Naive B cell (primary cell): ENCODE measurements at places on chromosomes 5 and 9. TPM values are rescaled to one million over a fixed set of nuclear protein-coding genes. Genes with fewer than 3 reads are reported as not detected.

- peaks cover 15% of the 10 kb centered on the region for H3K4me1 ChIP-seq
- peaks cover 21% of the 10 kb centered on the region for H3K27me3 ChIP-seq
- H3K27ac ChIP-seq, result no peak overlapping the region
These were observed 10.2 kb upstream of the NFIB start for GRCh38 chr9:14323985-14324650.

DNA sequence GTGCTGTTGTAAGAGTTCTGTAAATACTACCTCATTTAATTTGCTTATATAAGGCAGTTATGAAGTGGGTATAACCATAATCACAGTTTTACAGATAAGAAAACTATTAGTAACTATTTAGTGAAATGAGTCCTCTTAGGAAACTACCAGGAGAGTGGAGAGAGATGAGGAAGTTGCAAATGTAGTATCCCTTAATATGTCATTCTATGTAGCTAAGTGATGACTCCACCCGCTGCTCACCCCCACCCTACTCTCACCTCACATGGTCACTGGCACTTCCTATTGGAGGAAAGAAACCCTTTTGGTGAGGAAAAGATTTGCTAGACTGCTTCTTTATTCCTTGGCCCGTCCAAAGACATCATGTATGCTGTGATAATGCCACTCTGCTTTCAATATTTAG, 241.8 kb upstream of the SLC24A2 start:
- peaks cover 14% of the 10 kb centered on the region for H3K4me1 ChIP-seq
- H3K4me3 ChIP-seq, result no peak overlapping the region
- H3K27me3 ChIP-seq, result no peaks in the 10 kb centered on the region
- no peak for DNase-seq
- no peak overlapping the region for H3K27ac ChIP-seq
- no peaks in the 10 kb centered on the region for H3K36me3 ChIP-seq

DNA sequence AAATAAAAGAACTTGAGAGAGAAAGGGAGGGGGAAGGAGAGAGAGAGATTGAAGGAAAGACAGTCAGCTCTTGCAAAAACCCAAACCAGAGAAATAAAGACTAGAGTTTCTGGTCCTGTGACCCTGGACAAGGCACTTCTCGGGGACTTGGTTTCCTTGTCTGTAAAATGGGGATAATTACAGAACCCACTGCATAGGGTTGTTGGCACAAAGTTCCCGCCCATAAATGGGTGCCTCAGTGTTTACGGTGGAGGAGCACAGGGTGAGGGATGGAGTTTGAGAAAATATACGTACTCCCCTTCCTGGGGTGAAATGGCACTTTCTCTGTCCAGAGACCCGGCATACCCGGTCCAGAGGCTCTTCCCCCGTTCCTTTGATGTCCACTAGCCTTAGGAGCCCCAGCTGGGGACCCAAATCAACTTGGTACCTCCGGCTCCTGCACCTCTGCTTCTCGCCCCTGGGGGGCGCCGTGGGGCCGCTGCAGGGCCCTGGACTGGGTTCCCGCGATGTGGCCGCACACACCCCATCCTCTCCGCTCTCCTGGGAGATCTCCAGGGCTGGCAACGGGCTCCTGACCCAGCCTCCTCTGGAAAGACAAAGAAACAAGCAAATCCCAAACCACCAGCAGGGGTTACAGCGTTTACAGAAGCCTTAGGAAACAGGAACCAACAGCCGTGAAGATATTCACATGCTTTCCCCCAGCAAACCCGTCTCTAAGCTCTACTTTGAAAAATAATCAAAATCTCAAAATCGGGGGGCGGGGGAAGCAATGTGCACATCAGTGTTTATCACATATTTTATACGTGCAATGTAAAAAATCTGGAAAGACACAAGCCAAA, 26.3 kb downstream of the PTGES start:
- H3K4me3 ChIP-seq, result no peak overlapping the region
- H3K27ac ChIP-seq, result no peak overlapping the region
- peaks cover 33% of the 10 kb centered on the region for H3K27me3 ChIP-seq
- H3K4me1 ChIP-seq, result no peaks in the 10 kb centered on the region
- H3K36me3 ChIP-seq, result peaks cover 7% of the 10 kb centered on the region
- peak; percentile 31 for DNase-seq

GRCh38 chr9:105712773-105713172, 18.4 kb downstream of the TMEM38B start:
- no peak overlapping the region for H3K27ac ChIP-seq
- no peak for DNase-seq
- no peaks in the 10 kb centered on the region for H3K27me3 ChIP-seq
- H3K4me3 ChIP-seq, result no peak overlapping the region
- H3K4me1 ChIP-seq, result peaks cover 10% of the 10 kb centered on the region
- H3K36me3 ChIP-seq, result peaks cover 10% of the 10 kb centered on the region

- H3K4me1 ChIP-seq, result no peaks in the 10 kb centered on the region
- H3K36me3 ChIP-seq, result no peaks in the 10 kb centered on the region
- no peak for DNase-seq
- H3K27ac ChIP-seq, result no peak overlapping the region
- no peak overlapping the region for H3K4me3 ChIP-seq
- no peaks in the 10 kb centered on the region for H3K27me3 ChIP-seq
These were observed 723.8 kb upstream of the EDIL3 start for GRCh38 chr5:85108471-85108870.

- no peaks in the 10 kb centered on the region for H3K27me3 ChIP-seq
- no peak for DNase-seq
- no peak overlapping the region for H3K4me3 ChIP-seq
- H3K27ac ChIP-seq, result no peak overlapping the region
These were observed 780.0 kb downstream of the SEMA5A start for GRCh38 chr5:8765886-8766285.

- no peaks in the 10 kb centered on the region for H3K36me3 ChIP-seq
- peaks cover 8% of the 10 kb centered on the region for H3K27me3 ChIP-seq
- no peaks in the 10 kb centered on the region for H3K4me1 ChIP-seq
- no peak for DNase-seq
- H3K27ac ChIP-seq, result no peak overlapping the region
- H3K4me3 ChIP-seq, result no peak overlapping the region
These were observed 47.8 kb downstream of the SVEP1 start for GRCh38 chr9:110531776-110532175.

GRCh38 chr5:171537923-171538537, 118.6 kb downstream of the FGF18 start:
- no peak overlapping the region for H3K27ac ChIP-seq
- H3K27me3 ChIP-seq, result peaks cover 46% of the 10 kb centered on the region
- DNase-seq, result no peak

- no peaks in the 10 kb centered on the region for H3K4me1 ChIP-seq
- no peak overlapping the region for H3K27ac ChIP-seq
- DNase-seq, result no peak
- H3K4me3 ChIP-seq, result no peak overlapping the region
These were observed 294.6 kb upstream of the PUM3 start for GRCh38 chr9:3138231-3139229.

DNA sequence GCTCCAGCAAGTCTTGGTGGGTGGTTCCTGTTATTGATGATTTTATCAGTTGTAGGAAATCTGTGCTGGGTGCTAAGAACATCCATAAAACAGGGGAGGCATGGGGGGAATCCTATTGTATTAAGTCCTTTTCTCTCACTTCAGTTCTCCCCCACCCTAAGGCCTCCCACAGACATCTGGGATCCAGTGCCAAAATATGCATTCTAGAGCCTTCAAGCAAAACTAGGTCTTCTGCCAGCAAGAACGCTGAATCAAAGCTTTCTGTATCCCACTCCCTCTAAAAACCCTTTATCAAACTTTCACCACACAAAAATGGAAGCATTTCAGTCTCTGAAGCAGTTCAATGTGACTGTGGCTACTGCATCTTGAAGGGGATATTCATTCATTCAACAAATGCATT, 281.9 kb downstream of the GAS1 start:
- no peak overlapping the region for H3K4me3 ChIP-seq
- H3K36me3 ChIP-seq, result no peaks in the 10 kb centered on the region
- no peak overlapping the region for H3K27ac ChIP-seq
- H3K27me3 ChIP-seq, result peaks cover 4% of the 10 kb centered on the region

- H3K4me1 ChIP-seq, result no peaks in the 10 kb centered on the region
- no peak overlapping the region for H3K27ac ChIP-seq
- H3K4me3 ChIP-seq, result no peak overlapping the region
- no peak for DNase-seq
These were observed 16.9 kb upstream of the PLCXD3 start for GRCh38 chr5:41527201-41527779.

GRCh38 chr5:103532086-103532734, 30.4 kb downstream of the NUDT12 start:
- H3K4me3 ChIP-seq, result no peak overlapping the region
- H3K4me1 ChIP-seq, result no peaks in the 10 kb centered on the region
- no peaks in the 10 kb centered on the region for H3K36me3 ChIP-seq
- no peak overlapping the region for H3K27ac ChIP-seq
- no peak for DNase-seq

DNA sequence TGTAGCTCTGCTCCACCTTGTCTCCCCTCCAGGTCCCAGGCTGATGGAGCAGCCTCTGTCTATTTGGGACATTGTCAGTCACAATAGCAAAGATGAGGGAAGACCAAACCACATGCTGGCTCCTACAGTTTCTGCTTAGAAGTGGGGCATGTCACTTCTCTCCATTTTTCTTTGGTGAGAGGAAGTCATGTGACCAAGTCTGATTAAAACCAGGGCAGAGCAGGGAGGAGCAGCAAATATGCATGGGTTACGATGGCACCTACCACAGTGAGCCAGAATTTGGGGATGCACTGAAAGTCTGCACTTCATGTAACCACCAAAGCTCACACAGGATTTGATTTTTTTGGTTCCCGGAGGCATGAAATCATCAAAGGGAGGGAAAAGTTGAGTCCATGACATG, 234.6 kb downstream of the CDK5RAP2 start:
- no peak for DNase-seq
- H3K4me1 ChIP-seq, result no peaks in the 10 kb centered on the region
- H3K4me3 ChIP-seq, result no peak overlapping the region
- H3K27ac ChIP-seq, result no peak overlapping the region
- peaks cover 10% of the 10 kb centered on the region for H3K27me3 ChIP-seq

DNA sequence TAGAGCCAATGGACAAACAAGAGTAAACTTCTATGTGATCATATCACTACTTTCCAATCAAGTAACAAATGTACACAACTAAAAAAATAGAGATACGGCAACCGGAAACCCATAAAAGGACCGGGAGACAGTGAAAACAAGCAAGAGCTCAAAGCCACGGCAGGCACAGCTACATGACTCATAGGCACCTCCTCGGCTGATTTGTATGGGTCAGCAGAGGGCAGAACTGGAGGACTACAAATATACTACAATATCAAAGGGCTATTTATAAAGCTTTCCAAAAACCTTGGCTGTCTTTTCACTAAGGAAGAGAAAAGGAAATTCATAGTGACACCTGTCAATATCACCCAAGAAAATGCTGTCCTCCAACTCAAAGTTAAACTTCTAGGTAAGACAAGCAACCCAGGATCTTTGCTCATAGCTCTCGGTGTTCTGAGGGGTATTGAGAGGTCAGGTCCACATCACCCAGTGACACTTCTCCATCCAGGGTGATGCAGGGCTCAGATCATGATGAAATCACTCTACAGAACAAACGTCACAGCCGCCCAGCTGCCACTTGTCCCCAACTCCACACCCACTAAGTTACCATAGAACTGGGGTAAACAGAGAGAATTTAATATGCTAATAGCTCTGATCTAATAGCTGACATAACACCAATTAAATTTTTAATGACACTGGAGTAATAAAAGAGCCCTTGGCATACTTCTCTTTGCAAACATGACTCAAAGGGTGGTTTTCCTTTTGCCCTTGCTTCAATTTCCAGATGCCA, 41.3 kb downstream of the PFDN1 start:
- DNase-seq, result no peak
- no peak overlapping the region for H3K27ac ChIP-seq
- H3K27me3 ChIP-seq, result no peaks in the 10 kb centered on the region
- peaks cover 33% of the 10 kb centered on the region for H3K4me1 ChIP-seq
- no peak overlapping the region for H3K4me3 ChIP-seq
- peaks cover 29% of the 10 kb centered on the region for H3K36me3 ChIP-seq

- H3K27me3 ChIP-seq, result no peaks in the 10 kb centered on the region
- H3K36me3 ChIP-seq, result no peaks in the 10 kb centered on the region
- H3K4me3 ChIP-seq, result no peak overlapping the region
- DNase-seq, result no peak
- H3K4me1 ChIP-seq, result no peaks in the 10 kb centered on the region
- H3K27ac ChIP-seq, result no peak overlapping the region
These were observed 263.9 kb downstream of the PAPPA start for GRCh38 chr9:116417464-116417863.

- H3K27ac ChIP-seq, result peak overlapping the region; percentile 27
- H3K4me1 ChIP-seq, result no peaks in the 10 kb centered on the region
- no peaks in the 10 kb centered on the region for H3K27me3 ChIP-seq
- H3K36me3 ChIP-seq, result no peaks in the 10 kb centered on the region
- no peak overlapping the region for H3K4me3 ChIP-seq
These were observed 91.2 kb upstream of the CHD1 start for GRCh38 chr5:99019812-99020697.

- no peak overlapping the region for H3K27ac ChIP-seq
- peaks cover 15% of the 10 kb centered on the region for H3K4me1 ChIP-seq
These were observed 42.5 kb upstream of the ABCA1 start for GRCh38 chr9:104970271-104970987.

DNA sequence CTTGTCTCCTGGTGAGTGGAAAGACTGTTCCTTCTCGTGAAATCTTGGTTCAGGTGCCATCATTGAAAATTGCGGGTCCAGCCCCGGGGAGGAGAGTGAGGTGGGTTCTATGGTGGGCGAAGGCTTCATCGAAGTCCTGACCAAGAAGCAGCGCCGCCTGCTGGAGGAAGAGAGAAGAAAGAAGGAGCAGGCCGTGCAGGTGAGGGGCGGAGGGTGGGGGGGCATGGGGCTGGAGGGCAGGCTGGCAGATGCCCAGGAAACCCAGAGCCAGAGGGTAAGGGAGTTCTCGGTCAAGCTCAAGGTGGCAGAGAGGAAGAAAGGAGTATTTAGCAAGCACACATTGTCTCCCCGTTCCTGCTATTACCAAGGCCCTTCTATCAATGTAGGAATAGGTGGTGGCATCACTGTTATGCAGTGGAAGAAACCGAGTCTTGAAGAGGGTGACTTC, 24.3 kb upstream of the POMT1 start:
- H3K4me1 ChIP-seq, result peaks cover 4% of the 10 kb centered on the region
- peak overlapping the region; percentile 23 for H3K27ac ChIP-seq
- H3K27me3 ChIP-seq, result no peaks in the 10 kb centered on the region
- no peak overlapping the region for H3K4me3 ChIP-seq
- H3K36me3 ChIP-seq, result peaks cover 10% of the 10 kb centered on the region

GRCh38 chr9:112316258-112316943, 17.0 kb downstream of the PTBP3 start:
- no peaks in the 10 kb centered on the region for H3K27me3 ChIP-seq
- peaks cover 8% of the 10 kb centered on the region for H3K36me3 ChIP-seq
- H3K27ac ChIP-seq, result no peak overlapping the region
- peaks cover 84% of the 10 kb centered on the region for H3K4me1 ChIP-seq

DNA sequence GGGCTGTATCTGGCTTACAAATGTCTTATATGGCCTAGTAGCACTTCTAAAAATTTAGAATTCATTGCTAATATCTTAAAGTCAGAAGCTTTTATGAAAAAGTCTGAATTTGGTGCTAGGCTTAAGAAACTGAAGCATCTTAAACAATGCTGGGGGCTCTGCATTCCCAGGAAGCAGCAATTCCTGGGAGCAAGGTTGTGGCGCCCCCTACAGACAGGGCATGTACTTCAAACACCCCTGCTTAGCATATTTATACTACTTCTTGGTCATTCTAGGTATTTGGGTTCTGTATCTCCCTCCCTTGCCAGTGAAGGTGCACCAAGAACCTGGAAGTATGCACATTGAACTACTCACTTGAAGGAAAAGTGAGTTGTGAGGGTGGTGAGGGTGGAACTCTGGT, 64.6 kb upstream of the GRIA1 start:
- H3K36me3 ChIP-seq, result no peaks in the 10 kb centered on the region
- H3K27me3 ChIP-seq, result no peaks in the 10 kb centered on the region
- H3K27ac ChIP-seq, result no peak overlapping the region
- no peaks in the 10 kb centered on the region for H3K4me1 ChIP-seq
- no peak overlapping the region for H3K4me3 ChIP-seq

The CTNND2 gene
- polyA plus RNA-seq, result not detected

The SLC46A2 gene
- polyA plus RNA-seq, result 0.21 TPM

The NKD2 gene
- polyA plus RNA-seq, result not detected

The PCDHA9 gene
- not detected for polyA plus RNA-seq

The NREP gene
- polyA plus RNA-seq, result 21.1 TPM

The SVEP1 gene
- polyA plus RNA-seq, result not detected
